T-helper 9 cell (primary cell): ENCODE measurements at places on chromosomes 1 and 21.

GRCh38 chr1:70656361-70656760, 245.3 kb downstream of the CTH start:
- DNase-seq: no peak

DNA sequence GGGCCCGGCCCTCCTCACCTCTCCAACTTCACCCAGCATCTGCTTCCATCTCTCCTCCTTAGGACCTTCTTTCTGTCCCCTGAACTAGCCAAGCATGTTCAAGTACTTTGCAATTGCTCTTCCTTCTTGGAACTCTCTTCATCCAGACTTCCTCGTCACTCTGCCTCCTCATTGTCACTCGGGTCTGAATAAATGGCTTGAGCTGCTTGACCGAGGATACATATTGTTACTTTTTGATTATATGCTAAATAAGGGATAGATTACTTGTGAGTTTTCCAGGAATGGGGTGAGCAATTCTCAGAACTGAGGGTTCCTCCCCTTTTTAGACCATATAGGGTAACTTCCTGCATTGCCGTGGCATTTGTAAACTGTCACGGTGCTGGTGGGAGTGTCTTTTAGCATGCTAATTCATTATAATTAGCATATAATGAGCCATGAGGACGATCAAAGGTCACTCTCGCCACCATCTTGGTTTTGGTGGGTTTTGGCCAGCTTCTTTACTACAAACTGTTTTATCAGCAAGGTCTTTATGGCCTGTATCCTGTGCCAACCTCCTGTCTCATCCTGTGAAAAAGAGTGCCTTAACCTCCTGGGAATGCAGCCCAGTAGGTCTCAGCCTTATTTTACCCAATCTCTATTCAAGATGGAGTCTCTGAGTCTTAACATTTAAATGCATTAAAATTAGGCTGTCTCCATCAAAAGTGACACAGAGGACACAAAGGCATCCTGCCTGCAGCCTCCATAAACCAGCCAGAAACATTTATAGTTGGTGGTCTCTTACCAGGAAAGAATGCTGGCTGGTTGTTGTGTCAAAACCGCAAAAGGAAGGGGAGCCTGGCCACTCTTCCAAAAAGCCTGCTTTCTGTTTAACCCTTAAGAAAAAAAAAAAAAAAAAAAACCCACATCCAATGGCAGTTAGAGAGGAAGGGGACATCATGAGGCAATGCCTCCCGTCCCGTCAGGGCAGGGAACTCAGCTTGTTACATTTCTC, 179.3 kb downstream of the KAZN start:
- DNase-seq: no peak

DNA sequence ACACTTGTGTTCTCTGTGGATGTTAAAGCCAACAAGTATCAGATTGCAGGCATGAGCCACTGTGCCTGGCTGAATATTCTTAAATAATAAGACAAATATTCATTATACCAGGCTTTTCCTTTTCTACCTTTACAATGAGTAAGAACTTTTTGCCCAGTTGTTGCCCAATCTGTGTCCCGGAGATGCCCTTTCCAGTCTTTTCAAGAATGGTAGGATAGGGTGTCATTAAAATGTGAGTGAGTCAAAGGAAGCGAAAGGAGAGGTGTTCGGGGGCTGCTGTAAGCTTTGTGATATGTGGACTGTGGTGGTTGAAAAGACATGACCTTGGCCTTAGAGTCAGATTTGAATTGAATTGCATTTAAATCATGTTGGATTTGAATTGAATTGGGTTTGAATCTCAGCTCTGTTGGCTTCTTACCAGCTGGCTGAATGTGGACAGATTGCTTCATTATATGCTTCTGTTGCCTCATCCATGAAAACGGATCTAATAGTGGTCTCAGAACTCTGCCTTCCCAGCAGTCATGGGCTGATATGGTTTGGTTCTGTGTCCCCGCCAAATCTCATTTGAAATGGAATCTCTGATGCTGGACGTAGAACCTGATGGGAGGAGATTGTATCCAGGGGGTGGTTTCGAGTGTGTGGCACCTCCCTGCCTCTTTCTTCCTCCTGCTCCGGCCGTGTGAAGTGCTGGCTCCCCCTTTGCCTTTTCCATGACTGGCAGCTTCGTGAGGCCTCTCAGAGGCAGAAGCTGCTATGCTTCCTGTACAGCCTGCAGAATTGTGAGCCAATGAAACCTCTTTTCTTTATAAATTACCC, 22.7 kb upstream of the AADACL3 start:
- DNase-seq: no peak

GRCh38 chr1:30966690-30967369, 58.3 kb upstream of the SDC3 start:
- no peak for DNase-seq

DNA sequence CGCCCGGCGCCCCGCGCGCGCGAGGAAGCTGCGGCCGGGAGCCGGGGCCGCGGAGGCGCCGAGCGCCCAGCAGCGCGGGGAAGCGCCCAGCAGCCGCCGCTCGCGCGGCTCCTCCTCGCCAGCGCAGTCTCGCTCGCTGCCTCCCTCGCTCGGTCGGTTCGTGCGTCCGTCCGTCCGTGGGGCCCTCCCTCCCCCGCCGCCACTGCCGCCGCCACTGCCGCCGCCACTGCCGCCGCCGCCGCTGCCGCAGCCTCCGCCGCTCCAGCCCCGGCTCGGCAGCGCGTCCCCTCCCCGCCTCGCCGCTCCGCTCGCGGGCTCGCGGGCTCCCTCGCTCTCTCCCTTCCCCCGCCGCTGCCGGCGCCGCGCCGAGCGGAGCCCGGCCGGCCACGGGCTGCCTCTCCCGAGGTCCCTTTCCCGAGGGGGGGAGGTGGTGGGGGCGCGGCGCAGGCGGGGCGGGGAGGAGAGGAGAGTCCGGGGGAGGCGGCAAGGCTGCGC, at the start of gene KCND3:
Gene KCND3 (minus strand): TSS at position 138 of the 495 bp plus-strand sequence.
- DNase-seq: no peak
